ENCODE measurements at places on chromosomes 4 and X. TPM values are rescaled to one million over a fixed set of nuclear protein-coding genes. Genes with fewer than 3 reads are reported as not detected.

The FMR1NB gene
- polyA plus RNA-seq, result not detected

The SPANXA2 gene
- not detected for polyA plus RNA-seq

DNA sequence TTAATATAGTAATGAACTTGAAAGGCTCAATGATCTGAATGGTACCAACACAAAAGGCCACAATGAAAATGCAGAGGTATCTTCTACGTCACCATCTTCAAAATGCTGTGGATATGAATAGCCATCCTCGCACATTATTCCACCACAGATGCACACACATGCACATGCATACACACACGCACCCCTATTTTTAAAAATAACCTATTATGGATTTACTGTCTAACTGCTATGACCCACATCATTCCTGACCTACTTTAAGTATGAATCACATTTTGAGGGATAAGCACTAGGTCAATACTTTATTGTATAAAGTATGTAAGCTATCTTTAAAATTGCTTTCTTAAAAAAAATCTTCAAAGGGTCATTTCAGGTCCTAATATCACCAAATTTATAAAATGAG, 24.4 kb upstream of the CORIN start:
- DNase-seq, result no peak

The HMGB3 gene
- 10.0 TPM for polyA plus RNA-seq

GRCh38 chrX:117835034-117835433, 281.6 kb downstream of the KLHL13 start:
- DNase-seq, result no peak

- no peak for DNase-seq
Measured at GRCh38 chr4:35644591-35644990, 599.7 kb downstream of the ARAP2 start.

The DRP2 gene
- 0.13 TPM for polyA plus RNA-seq

DNA sequence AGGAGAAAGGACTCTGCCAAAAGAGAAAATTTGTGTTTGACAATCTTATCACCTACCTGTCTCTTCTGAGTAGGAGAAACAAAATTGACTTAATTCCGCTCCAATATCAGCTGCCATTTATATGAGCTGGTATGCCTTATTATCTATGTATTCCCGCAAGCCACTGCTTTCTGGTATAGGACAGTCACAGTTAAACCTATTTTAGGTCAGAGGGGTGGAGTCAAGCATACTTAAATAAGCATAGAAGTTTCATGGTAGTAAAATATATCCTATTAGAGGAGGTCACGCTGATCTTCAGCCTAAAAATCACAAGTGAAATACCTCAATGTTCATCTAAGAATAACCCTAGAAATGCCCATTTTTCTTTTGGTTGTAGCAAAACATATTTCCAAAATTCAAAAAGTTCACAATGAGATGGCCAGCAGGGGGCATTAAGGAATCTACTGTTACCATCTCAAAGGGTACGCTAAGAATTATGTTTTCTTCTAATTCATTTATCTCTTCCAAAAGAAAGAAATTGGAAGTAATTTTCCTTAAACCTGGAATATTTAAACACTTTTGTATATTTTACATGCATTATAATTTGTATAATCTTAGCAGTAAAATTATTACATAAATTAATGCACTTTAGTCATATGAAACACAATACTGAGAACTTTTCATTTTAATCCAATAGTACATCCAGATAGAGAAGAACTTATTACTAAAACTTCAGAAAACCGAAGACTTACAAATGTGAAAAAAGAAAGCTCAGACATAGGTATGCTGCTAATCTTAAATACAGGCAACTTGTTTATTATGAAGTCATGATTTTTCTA, 10.5 kb downstream of the PPAT start:
- peak; percentile 61 for DNase-seq

DNA sequence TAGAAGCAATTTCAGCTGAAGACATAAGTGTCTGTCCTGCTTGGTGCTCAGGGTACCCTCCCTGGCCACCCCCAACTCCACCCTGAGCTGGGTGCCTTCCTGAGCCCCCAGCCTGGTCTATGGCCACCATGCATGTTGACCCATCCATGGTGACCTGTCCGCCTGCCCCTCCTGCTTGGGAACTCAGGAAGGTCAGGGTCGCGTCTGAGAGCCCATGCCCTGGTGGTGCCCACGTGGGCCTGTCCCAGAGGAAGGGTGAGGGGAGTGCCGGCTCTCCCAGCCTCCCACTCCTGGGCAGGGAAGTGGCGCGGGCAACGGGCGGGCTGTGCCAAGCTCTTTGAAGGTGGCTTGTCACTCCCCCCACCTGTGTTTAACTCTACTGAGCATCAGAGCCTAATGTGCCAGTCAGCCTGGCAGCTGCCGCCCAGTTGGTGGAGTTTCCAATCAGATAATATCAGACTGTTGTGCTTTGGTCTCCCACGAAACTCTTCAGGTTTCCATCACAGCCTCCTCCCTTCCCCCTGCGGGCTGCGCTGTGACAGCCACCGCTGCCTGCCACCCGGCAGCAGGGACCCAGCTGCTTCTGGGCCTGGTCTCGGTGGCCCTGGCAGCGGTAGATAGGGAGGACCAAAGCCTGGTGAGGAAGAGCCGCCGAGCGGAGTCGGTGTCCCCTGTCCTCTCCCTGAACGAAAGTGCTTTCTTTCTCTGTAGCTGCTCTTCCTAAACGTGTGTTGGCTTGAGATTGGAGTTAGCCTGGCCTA, 4.8 kb downstream of the SH3BP2 start:
- DNase-seq, result no peak

The CCDC149 gene
- 7.8 TPM for polyA plus RNA-seq

DNA sequence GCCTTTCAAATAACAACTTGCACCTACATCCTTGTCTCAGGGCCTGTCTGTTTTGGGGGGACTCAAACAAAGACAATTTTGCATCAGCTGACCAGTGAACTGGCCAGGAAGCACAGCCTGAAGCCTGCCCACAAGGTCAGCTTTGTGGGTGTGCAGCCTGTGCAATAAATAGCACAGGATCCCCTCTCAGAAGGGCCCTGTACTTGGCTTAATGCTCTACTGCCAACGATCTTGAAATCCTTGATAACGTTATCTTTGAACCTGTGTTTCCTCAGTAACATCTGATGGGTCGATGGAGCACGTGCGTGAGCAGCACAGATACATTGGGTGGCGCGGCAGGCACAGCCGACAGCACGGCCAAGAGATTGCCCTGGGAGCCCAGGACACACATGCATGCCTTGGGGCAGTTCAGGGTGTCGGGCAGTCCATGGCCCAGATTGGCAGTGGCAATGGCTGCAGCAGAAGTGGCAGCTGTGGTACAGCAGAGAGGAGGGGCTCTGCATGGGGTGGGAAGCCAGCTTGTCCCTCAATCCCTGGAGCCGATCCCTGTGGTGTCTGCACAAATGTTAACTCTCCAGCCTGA, 58.8 kb upstream of the ATP6AP2 start:
- no peak for DNase-seq

The HSFX3 gene
- not detected for polyA plus RNA-seq

- peak; percentile 54 for DNase-seq
Measured at GRCh38 chr4:38665551-38666411, 1.8 kb downstream of the KLF3 start.

DNA sequence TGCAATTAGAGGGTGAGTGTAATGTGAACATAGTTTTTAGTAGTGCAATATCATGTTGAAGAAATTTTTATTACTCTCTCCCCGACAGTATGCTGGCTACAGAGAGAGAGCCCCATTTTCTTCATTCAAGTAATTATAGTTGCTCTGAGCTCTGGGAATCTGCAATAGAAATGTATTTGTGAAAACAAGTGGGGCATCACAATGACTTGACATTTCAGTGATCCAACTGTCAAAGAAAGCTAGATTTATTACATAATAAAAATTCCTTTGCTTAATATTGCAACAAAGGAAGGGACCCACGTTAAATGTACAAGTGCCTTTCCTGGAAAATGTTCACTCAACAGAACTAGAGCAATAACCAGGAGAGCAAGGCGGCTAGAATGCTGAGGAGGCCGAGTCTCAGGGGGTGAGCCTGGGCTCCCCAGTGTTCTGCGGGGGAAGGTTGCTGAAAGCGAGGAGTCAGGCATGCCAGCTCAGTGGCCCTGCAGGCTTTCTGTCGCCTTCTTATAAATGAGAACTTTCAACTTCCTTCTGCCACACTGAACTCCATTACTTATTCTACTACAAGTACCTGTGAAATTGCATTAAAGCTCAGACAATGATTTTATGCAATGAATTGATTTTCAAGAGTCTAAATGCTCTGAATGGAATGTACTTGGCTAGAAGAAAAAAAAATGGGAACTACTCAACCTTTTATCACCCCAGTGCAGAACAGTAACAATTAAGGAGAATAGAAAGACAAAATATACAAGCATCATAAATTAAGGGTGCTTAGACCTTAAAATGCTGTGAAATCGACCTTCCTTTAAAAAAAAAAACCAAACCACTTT, 476.4 kb downstream of the AFF2 start:
- DNase-seq, result no peak

- peak; percentile 27 for DNase-seq
Measured at GRCh38 chr4:128256539-128256938, 31.1 kb downstream of the PGRMC2 start.

- no peak for DNase-seq
Measured at GRCh38 chr4:158938220-158939044, 164.4 kb upstream of the RAPGEF2 start.

The ZFX gene
- polyA plus RNA-seq, result 6.0 TPM

All from endothelial cell of umbilical vein (primary cell).